ENCODE measurements at places on chromosomes 6 and 20. TPM values are rescaled to one million over a fixed set of nuclear protein-coding genes. Genes with fewer than 3 reads are reported as not detected.

- DNase-seq = no peak
These were observed 51.4 kb downstream of the KDM1B start for GRCh38 chr6:18206591-18206990.

RPS10 gene
- 2,015 TPM for total RNA-seq

- no peak for DNase-seq
These were observed 27.5 kb upstream of the INSM1 start for GRCh38 chr20:20340443-20340842.

DNA sequence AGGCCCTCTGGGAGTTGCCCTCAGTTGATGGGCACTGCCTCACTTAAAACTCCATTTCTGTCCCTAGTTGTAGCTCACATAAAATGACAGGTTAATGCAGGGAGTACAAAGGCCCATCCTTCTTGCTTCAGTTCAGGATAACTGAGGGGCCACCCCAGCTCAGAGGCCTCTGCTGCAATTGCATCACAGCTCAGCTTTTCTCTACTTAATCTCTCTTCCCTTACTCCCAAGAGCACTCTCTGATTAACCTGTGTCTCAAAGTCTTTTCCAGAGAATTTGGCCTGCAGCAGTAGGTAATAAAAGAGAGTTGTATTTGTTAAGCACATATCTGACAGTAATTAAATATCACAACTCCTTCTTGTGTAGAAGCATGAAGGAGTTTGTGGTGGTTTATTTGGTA is 40.9 kb upstream of the FLRT3 start:
- no peak for DNase-seq

DNA sequence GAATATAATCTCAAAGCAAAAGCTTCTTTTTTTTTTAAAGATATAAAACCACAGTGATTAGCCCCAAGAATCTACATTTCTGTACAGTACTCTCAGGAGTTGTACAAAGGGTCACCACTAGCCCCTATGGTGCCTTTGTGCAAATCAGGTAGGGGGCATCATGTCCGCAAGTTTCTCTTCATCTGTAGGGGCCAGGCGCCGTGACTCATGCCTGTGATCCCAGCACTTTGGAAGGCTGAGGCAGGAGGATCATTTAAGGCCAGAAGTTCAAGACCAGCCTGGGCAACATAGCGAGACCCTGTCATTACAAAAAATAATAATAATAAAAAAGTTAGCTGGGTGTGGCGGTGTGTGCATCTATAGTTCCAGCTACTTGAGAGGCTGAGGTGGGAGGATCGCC is 63.9 kb downstream of the ZMYND8 start:
- no peak for DNase-seq

DNA sequence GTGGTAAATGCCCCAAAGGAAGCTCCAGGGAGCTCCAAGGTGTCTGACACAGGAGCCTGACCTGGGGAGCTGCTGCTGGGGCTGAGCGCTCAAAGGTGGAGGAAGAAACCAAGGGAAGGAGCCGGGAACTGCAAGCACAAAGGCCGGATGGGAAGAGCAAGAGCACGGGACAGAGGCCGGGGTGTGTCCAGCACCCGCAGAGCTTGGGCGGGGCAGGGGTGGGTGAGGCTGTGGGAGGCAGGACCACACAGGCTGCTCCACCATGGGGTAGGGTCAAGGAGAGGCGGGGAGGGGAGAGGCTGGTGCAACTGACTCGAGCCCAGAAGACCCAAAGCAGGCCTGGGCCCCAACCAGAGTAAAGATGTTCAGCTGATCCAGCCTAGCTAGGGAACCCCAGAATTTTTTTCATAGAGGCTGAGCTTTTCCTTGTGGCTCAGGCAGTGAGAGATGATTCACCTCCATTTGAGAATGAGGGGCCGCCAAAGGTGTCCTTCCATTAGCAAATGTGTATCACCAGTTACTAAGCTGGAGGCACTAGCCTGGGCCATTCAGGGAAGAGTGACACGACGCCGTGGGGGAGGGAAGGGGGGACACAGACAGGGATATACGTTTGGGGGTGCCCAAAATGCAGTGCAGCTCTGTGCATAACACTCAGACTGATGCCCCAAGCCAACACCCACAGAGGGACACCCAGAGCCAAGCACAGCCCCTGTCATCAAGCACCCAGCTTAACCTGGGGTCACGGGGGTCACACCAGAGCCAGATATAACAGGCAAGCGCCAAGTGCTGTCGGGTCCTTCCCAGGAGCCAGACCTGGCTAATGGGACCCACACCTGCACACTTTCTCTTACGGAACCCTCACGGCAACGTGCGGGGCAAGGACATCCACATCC is 21.3 kb upstream of the TLDC2 start:
- no peak for DNase-seq

All from bronchial epithelial cell (primary cell).